ENCODE measurements at places on chromosomes 1 and 21. TPM values are rescaled to one million over a fixed set of nuclear protein-coding genes. Genes with fewer than 3 reads are reported as not detected.

RNF186 gene
- polyA plus RNA-seq, result not detected

TXNDC12 gene
- polyA plus RNA-seq, result 69.3 TPM

STIL gene
- polyA plus RNA-seq, result 9.8 TPM

OR2L2 gene
- polyA plus RNA-seq, result 0.14 TPM

EVA1B gene
- polyA plus RNA-seq, result 102 TPM

PRKAA2 gene
- polyA plus RNA-seq, result 23.0 TPM

KLF17 gene
- not detected for polyA plus RNA-seq

CFAP126 gene
- 11.6 TPM for polyA plus RNA-seq

KCTD3 gene
- polyA plus RNA-seq, result 74.2 TPM

COX20 gene
- 93.4 TPM for polyA plus RNA-seq

MMEL1 gene
- polyA plus RNA-seq, result 1.9 TPM

TIE1 gene
- 55.4 TPM for polyA plus RNA-seq

NCSTN gene
- 150 TPM for polyA plus RNA-seq

TMEM52 gene
- 1.2 TPM for polyA plus RNA-seq

FAM167B gene
- 6.5 TPM for polyA plus RNA-seq

AGMAT gene
- polyA plus RNA-seq, result 30.6 TPM

DESI2 gene
- polyA plus RNA-seq, result 54.3 TPM

ARHGEF11 gene
- 39.2 TPM for polyA plus RNA-seq

HLCS gene
- 16.5 TPM for polyA plus RNA-seq

OR10R2 gene
- polyA plus RNA-seq, result not detected

WLS gene
- 143 TPM for polyA plus RNA-seq

SH2D1B gene
- 0.39 TPM for polyA plus RNA-seq

LAX1 gene
- polyA plus RNA-seq, result 0.13 TPM

AIRE gene
- polyA plus RNA-seq, result 0.49 TPM

POGK gene
- polyA plus RNA-seq, result 38.0 TPM

RPE65 gene
- 0.31 TPM for polyA plus RNA-seq

GNPAT gene
- 62.2 TPM for polyA plus RNA-seq

SPOCD1 gene
- 0.39 TPM for polyA plus RNA-seq

CTXND2 gene
- not detected for polyA plus RNA-seq

ITLN2 gene
- not detected for polyA plus RNA-seq

TNFRSF14 gene
- 16.5 TPM for polyA plus RNA-seq

SYT2 gene
- 3.5 TPM for polyA plus RNA-seq

SPRR2F gene
- polyA plus RNA-seq, result not detected

SORT1 gene
- polyA plus RNA-seq, result 60.4 TPM

KCNJ6 gene
- polyA plus RNA-seq, result 0.26 TPM

FOXO6 gene
- polyA plus RNA-seq, result 1.4 TPM

SLAMF7 gene
- polyA plus RNA-seq, result 0.33 TPM

LCE1D gene
- not detected for polyA plus RNA-seq

HHIPL2 gene
- polyA plus RNA-seq, result 0.50 TPM

SPATA17 gene
- 11.9 TPM for polyA plus RNA-seq

USH2A gene
- polyA plus RNA-seq, result 0.07 TPM

MROH9 gene
- polyA plus RNA-seq, result not detected

TEKT2 gene
- 13.0 TPM for polyA plus RNA-seq

OR14K1 gene
- polyA plus RNA-seq, result not detected

PADI2 gene
- 2.6 TPM for polyA plus RNA-seq

CHI3L2 gene
- 0.09 TPM for polyA plus RNA-seq

TNFRSF8 gene
- polyA plus RNA-seq, result 0.44 TPM

RSPH1 gene
- 16.0 TPM for polyA plus RNA-seq

LRRIQ3 gene
- 2.8 TPM for polyA plus RNA-seq

RORC gene
- polyA plus RNA-seq, result 2.1 TPM

DR1 gene
- 59.3 TPM for polyA plus RNA-seq

SLAMF9 gene
- not detected for polyA plus RNA-seq

RNF187 gene
- 82.5 TPM for polyA plus RNA-seq

CFH gene
- 26.1 TPM for polyA plus RNA-seq

FCN3 gene
- 3.3 TPM for polyA plus RNA-seq

C4BPA gene
- polyA plus RNA-seq, result 0.42 TPM

SCAMP3 gene
- polyA plus RNA-seq, result 52.0 TPM

ARMH1 gene
- 6.3 TPM for polyA plus RNA-seq

ARHGEF16 gene
- polyA plus RNA-seq, result 15.8 TPM

KRTAP19-1 gene
- polyA plus RNA-seq, result not detected

Data from renal cortex interstitium (tissue), 15 donors.